AG10803 (cell line): ENCODE measurements at places on chromosomes 2 and 18.

- no peak for DNase-seq
Measured at GRCh38 chr2:105371810-105372209, 27.0 kb downstream of the FHL2 start.

DNA sequence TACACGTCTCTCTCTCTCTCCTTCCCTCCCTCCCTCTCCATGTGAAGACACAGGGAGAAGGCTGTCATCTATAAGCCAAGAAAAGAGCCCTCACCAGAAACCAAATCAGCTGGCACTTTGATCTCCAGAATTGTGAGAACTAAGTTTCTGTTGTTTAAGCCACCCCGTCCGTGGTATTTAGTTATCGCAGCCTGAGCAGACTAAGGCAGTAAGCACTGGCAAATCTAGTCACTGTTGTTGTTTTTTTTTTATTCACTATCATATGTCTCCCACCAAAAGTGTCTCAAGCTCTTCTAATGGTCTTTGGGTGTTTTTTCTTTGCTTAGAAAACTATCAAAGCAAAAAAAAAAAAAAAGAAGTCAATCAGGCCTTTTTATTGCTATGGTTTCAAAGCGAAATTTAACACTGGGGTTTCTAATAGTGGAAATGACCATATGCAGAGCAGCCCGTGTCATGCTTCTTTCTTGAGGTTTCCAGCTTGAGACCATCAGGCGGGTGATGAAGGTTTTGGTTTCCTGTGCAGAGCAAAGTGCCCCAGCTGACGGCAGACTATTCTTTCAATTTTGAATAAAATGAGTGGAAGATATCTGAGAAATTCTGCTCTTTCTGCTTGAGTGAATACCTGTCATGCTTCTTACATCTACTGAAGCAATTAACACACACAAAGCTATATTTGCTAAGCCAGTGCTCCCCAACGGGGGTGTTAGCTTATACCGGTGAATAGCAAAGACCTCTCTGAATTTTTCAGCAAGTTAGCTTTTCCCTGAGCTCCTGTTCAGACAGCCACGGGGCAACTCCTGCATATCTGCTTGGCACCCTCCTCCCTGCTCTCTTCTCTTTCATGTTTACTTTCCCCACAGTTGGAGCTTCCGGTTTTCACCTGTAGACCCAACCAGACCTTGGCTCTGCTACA is 394.1 kb upstream of the ATP5MC3 start:
- DNase-seq: no peak

GRCh38 chr2:216560838-216561270 is 62.2 kb downstream of the RPL37A start:
- DNase-seq: peak; percentile 90

- peak; percentile 84 for DNase-seq
Measured at GRCh38 chr2:223109341-223109740, 57.4 kb downstream of the KCNE4 start.

GRCh38 chr2:6896930-6897759 is 19.6 kb downstream of the RSAD2 start:
- DNase-seq: peak; percentile 47

DNA sequence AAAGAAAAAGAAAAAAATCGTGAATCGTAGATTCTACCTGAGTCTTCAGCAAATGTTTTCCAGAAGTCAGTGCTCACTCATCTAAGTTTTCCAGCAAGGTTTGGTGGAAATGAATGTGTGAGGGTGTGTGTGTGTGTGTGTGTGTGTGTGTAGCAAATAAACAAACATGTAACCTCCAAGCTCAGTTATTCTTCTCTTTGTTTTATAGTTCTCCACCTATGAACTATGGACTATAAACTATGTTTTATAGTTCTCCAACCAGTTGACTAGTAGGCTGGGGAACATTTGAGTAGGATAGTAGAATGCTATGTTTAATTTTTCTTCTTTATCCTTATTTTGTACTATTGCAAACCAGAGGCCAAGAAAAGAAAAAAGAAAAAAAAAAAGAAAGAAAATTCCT is 44.6 kb upstream of the SERPINE2 start:
- DNase-seq: no peak

DNA sequence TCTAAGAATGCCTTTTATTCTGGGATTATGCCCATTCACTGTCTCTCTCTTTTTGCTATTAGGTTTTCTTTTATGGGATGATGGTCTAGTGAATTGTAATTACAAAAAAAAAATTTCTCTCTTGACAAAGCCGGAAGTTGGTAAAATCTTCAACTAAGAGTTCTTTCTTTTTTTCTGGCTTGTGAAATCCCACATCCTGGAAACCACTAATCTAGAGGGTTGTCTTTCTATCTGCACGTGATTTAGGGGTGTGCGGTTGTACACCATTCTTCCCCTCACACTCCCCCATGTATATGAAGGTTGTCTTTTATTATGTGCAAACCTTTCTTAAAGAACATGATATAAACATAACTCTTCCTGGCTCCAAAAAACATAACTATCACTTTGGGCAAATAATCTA is 52.0 kb downstream of the GATA6 start:
- no peak for DNase-seq

DNA sequence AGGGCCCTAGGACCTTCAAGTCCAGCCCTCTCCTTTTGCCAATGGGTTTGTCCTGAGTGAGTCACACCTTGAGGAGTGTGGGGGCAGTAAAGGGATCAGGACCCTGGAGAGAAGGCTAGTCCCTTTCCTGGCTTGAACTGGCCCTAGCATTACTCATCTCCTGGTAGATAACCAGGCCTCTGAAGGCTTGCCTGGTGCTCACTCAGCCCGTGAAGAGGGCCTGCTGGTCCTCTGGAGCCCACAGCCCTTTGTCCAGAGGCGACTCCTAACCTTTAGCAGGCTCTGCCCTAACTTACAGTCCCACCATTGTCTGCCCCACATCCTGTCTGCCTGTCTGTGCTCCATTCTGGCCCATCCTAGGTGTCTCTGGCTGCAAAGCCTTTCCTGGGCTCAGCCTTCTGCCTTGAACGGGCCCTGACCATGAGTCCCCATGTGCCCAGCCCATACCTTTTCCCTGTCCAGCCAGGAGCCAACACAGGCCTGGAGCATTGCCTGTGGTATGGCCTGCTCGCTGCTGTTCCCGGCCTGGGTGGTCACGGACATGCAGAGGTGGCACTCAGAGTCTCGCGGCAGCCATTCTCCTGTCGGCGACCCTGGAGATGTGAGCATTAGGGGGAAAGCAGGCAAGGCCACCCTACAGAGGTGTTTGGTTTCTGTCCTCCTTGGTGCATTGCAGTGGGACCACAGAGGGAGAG is 5.0 kb downstream of the SFTPB start:
- DNase-seq: peak; percentile 88

GRCh38 chr2:30147196-30147714 is 448 bp downstream of the YPEL5 start:
- peak; percentile 7 for DNase-seq

GRCh38 chr2:28638102-28638501 is 113.5 kb upstream of the PPP1CB start:
- no peak for DNase-seq

GRCh38 chr2:68110102-68110501 is 47.3 kb upstream of the C1D start:
- DNase-seq: no peak

GRCh38 chr2:16475586-16475985 is 190.0 kb downstream of the CYRIA start:
- DNase-seq: no peak

DNA sequence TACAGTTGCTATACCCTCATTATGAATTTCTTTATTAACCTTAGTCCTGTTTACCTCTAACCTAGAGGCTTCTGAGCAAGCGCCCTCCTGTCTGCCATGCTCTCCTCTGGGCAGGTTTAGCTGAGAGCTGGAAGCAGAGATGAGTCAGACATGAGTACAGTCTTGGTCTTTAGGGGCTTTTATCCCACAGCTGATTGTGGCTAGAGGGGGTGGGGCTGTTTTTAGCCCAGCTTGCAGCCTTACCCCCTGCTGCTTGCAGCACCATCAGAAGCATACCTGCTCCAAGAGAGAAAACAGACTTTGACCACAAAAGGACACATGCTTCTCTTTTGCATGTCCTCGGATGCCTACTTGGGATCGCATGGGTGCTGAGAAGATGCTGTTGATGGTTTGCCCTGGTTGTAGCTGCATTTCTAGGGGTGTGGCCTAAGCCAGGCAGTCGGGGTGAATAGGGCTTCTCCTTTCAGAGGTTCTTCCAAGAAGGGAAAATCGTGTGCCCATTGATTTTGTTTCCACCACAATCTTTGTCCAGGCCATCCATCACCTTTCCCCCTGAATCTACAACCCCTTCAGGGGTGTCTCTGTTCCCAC is 115.0 kb upstream of the LGALSL start:
- no peak for DNase-seq

DNA sequence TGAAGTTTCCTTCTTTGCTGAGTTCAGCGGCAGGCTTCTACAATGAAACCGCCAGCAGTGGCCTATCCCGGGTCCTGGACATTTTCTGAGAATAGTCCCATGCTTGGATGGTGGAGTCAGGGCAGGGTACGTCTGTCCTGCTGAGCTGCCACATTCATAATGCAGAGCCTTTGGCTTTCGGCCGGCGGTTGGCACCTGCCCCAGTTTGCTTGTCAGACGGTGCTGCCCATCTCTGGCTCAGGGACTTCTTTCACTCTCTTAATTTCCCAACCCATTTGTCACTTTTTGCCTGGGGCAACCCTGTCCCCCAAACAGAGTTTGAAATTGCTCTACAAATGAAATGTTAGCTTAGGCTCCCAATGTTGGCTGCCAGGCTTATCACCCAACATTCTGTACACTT is 57.2 kb downstream of the SOX11 start:
- DNase-seq: no peak

DNA sequence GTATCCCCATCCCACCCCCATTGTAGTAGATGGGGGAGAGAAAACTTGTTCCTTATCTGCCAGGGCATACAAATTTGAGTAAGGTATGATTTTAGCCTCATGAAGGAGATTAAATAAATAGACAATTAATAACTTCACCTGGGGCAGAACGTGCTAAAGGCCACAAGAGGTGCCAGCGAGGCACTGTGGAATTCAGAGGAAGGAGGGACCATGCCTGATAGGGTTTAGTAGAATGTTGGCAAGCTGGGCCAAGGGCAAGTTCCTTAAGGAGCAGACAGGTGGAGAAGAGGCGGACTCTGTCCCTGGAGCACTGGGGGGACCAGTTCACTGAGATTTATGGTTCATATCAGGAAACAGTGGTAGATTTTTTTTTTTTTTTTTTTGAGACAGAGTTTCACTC is 22.5 kb downstream of the STAMBP start:
- no peak for DNase-seq

DNA sequence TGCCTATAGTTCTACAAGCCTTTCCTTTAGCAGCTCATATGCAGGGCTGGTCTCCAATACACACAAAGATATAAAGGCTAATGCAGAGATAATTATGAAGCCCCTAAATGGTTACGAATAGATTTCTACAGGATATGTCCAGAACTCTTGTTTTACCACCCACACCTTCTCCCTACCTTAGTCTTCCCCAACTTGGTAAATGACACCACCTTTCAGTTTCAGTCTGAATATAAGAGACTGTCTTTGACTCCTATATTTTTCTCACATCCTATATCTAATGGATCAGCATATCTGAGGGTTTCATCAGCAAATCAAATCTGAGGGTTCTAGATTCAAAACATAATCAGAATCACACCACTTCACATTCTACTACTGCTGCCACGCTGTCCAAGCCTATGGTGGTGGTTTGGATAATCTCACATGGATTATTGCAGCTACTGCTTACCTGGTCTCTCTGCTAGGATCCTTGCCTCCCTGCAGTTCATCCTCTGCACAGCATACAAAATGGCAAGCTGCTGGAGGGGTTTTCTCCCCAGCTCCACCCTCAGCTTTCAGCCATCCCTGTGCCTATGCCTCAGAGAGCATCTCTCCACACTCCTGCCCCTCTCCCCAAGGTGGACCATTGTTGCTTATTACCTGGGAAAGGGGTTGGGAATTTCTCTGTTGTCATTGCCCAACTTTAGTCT is 178.0 kb upstream of the SPOPL start:
- no peak for DNase-seq

DNA sequence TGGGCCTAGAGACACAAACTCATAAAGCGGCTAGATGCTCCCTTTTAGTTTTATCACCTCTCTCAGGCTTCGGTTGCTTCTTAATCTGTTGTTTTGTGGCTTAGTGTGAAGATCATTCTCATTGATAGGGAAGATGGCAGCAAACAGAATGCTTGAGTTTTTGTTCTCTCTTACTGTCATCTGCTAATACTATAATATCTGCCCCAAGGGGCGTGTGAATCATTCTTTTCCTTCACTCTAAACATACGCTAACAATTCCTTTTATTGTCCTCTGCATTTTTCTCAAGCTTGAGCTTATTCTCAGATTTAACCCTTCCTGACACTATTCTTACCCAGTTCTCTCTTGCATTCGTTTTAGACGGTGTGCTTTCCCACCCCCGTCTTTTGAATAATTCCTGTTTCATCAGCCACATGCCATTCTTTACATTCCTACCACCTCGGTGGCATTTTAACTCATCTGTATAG is 323.9 kb upstream of the NRP2 start:
- DNase-seq: peak; percentile 59

DNA sequence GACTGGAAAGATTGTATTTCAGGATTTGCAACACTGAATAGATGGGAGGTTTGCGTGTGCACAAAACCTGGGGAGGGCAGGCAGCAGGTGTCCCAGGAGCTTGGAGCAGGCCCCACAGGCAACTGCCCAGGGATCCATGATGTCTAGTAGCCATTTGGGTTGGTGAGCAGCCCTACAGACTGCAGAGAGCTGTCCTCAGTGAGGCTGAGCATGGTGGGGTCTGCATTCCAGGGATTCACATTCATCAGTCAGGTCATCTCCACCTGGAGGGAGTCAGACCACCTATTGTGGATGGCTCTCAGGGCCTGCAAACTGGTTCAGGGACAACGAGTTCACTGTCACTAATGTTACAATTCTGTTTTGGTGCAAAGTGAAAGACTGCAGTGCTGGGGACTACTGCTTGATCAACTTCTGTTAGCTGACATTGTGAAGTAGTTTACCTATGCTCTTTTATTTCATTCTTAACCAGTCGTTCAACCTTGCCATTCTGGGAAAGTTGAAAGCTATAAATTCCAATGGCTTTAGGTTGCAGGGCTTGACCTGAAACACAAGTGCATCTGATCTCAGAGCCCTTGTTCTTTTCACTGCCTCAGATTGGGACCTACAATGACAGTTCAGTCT is 222.6 kb downstream of the ZNF407 start:
- no peak for DNase-seq

DNA sequence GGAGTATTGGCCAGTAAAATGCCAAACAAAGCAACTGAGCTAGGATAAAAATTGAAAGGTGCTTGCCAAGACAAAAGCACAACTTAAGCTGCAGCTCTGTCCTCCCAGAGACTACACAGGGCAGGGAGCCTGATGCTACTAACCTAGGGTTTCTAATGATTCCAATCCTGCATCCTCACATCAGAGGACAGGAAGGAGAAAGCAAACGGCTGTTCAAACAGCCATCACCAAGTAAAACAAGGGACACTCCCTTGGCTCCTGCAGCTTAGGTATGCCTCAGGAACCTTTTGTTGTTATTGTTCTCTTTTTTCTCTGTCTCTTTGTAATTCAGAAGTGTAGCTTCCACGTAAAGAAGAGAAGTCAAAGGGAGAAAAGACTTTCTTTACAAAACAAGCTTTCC is 99.5 kb downstream of the TCF4 start:
- DNase-seq: no peak

DNA sequence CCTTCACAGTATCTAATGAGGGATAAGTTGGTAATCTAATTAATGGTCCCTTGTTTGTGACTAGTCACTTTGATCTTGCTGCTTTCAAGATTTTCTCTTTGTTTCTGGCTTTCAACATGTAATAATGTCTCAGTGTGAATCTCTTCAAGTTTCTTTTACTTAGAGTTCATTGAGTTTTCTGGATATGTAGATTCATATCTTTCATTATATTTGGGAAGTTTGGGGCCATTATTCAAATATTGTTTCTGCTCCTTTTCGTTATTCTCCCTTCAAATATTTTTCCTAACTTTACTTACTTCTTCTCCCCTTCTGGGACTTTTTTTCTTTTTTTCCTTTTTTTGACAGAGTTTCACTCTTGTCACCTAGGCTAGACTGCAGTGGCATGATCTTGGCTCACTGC is 21.1 kb upstream of the NAPG start:
- DNase-seq: no peak
